ENCODE measurements at places on chromosomes 2 and 18.

DNA sequence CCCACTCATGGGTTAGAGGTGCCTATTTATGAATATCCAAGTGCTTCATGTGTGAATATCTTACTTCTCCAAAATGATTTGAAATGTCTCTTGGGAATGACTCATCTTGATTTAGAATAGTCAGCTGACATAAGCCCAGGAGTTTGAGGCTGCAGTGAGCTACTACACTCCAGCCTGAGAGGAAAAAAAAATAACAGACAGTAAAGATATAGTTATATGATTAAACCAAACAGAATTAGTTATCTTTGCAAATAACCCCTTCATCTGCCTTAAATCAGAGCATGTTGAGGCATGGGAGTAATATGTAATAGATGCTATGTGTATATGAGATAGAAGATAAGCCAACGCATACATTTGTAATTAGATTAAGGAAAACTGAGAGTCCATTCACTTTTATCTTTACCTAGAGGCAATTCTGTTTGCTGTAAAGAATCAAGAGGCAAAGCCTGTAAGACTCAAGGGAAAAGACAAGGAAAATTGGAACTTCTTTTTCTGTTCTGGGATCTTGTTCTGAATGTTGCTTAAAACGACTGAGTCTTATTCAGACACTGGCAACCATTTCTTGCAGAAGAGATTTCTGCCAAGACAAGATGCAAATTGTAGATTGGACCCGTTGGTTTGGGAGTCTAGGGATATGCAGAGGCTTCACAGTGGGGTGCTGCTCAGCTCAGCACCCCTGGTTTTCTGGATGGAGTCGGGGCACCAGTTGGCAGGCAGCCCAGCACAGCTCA is 104.4 kb downstream of the LIPG start:
- no peak for DNase-seq
- peaks cover 29% of the 10 kb centered on the region for H3K27me3 ChIP-seq

GRCh38 chr18:48090021-48090420 is 159.6 kb upstream of the SMAD2 start:
- H3K4me3 ChIP-seq, result no peak overlapping the region
- no peak overlapping the region for H3K27ac ChIP-seq
- peaks cover 6% of the 10 kb centered on the region for H3K27me3 ChIP-seq
- H3K4me1 ChIP-seq, result no peaks in the 10 kb centered on the region
- no peaks in the 10 kb centered on the region for H3K36me3 ChIP-seq

DNA sequence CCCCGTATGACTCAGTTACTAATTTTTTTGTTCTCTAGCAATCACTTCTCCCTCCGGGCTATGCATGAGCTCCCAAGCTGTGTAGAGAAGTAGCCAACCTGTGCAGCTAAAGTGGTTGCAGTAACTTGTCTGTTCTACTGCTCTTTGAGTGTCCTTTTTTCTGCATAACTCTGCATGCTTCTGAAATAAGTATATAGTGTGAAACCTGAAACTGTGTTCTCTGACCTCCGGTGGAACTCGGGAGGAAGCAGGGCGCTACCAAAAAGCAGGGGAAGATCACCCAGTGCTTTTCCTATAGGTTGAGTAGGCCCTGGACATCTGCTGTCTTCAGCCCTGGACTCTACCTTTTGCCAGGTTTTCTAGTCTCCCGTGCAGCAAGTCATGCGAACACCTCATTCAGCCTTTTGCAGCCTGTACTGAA is 47.8 kb downstream of the PHLPP1 start:
- DNase-seq, result no peak
- H3K4me1 ChIP-seq, result peaks cover 6% of the 10 kb centered on the region
- no peak overlapping the region for H3K27ac ChIP-seq
- H3K27me3 ChIP-seq, result no peaks in the 10 kb centered on the region

DNA sequence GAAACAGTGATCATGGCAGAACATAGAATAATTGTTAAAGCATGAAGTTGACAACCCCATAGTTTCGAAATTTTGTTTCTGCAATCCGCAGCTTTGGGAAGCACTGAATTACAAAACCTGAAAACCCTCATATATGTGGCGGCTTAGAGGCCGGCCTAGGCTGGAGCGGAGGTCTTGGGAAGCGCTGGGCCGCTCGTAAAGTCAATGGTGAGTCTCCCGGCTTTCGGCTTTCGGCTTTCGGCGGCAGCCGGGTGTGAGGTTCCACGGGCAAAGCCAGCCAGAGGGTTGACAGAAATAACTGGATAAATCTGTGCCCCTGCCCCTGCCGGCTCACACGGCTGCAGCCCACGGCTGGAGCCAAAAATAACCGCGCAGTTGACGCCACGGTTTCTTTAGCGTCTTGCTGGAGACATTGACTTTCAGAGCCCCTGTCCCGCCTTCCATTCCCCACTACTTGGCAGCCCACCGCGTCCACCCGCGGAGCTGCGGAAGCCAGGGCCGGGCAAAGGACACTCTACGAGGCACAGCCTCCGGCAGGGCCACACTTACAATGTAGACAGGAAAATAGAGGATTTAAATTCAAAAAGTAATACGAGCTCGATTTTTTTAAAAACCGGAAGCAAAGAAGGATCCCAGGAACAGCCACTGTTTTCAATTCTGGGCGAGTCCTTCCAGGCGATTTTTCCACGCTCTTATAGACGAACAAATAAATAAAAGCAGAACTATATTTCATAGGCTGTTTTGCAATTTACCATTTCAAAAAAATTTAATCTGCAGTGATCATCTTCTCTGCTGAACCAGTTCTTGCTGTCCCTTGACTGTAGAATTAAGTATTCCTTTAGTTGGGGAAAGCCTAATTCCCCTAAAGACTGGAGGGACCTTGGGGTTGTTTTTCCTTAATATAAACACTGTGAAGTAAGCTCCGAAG is 28.3 kb upstream of the ATP6V1B1 start:
- no peaks in the 10 kb centered on the region for H3K36me3 ChIP-seq
- peaks cover 1% of the 10 kb centered on the region for H3K4me1 ChIP-seq
- H3K4me3 ChIP-seq, result peak overlapping the region; percentile 52
- peaks cover 95% of the 10 kb centered on the region for H3K27me3 ChIP-seq

DNA sequence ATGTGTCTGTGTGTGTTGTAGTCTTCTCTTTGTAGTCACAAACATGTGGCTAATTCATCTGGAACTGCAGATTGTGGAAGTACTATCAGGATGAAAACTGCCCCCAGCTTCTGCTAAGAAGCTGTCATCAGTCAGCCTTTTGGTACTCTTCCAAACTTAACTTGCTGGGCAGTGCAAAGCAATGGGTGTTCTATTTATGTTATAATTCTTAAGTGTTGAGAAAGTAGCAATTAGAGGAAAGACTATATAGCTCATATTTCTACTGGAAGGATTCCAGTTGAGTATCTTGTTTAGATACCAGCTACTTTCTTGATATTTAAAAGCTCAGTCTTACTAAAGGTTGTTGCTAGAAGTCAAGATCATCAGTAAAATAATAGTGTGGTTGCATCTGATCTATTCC is 52.1 kb downstream of the SLC38A11 start:
- H3K27ac ChIP-seq, result no peak overlapping the region
- no peak for DNase-seq
- no peak overlapping the region for H3K4me3 ChIP-seq
- peaks cover 8% of the 10 kb centered on the region for H3K4me1 ChIP-seq
- no peaks in the 10 kb centered on the region for H3K27me3 ChIP-seq
- peaks cover 6% of the 10 kb centered on the region for H3K36me3 ChIP-seq

DNA sequence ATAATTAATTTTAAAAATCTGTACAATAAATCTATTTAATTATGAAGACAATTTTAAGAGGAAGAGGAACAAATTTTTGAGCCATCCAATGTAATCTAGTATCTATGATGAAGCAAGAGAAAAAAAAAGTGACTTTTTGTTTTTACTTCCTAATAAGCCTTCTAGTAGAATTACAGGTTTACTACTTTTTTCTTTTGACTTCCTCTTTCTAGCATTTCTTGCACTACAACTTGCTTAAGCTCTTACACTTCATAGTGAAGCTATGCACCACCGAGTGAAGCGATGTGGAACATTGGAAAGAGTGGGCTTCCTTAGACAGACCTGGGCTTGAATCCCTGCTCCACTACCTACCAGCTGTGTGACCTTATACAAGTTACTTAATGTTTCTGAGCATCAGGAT is 2.1 kb downstream of the SERPINB2 start:
- no peak overlapping the region for H3K4me3 ChIP-seq
- peaks cover under 1% of the 10 kb centered on the region for H3K4me1 ChIP-seq
- H3K36me3 ChIP-seq, result no peaks in the 10 kb centered on the region
- no peak overlapping the region for H3K27ac ChIP-seq
- DNase-seq, result no peak

GRCh38 chr2:168002021-168002553 is 245.3 kb downstream of the STK39 start:
- no peak overlapping the region for H3K4me3 ChIP-seq
- peaks cover 22% of the 10 kb centered on the region for H3K36me3 ChIP-seq
- H3K4me1 ChIP-seq, result peaks cover 11% of the 10 kb centered on the region
- H3K27ac ChIP-seq, result peak overlapping the region; percentile 29
- DNase-seq, result no peak
- H3K27me3 ChIP-seq, result no peaks in the 10 kb centered on the region

DNA sequence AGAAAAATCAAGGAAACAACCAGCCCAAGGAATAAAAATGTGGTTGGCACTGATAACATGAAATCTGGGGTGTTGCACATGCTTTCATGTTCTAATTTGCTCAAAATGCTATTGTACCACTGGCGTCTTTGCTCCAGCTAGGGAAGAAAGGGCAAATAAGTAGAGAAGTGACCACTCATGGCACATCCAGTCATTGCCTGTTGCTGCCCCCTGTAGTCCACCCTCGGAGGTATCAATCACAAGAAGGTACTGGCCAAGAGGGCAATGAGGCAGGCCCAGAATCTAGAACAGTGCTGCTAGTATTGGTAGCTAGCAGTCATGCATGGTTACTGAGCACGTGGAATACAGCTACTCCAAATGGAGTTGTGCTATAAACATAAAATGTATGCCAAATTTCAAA is 213.4 kb downstream of the CDCA7 start:
- peaks cover 2% of the 10 kb centered on the region for H3K27me3 ChIP-seq
- H3K4me3 ChIP-seq, result no peak overlapping the region
- DNase-seq, result no peak
- H3K4me1 ChIP-seq, result peaks cover 14% of the 10 kb centered on the region

DNA sequence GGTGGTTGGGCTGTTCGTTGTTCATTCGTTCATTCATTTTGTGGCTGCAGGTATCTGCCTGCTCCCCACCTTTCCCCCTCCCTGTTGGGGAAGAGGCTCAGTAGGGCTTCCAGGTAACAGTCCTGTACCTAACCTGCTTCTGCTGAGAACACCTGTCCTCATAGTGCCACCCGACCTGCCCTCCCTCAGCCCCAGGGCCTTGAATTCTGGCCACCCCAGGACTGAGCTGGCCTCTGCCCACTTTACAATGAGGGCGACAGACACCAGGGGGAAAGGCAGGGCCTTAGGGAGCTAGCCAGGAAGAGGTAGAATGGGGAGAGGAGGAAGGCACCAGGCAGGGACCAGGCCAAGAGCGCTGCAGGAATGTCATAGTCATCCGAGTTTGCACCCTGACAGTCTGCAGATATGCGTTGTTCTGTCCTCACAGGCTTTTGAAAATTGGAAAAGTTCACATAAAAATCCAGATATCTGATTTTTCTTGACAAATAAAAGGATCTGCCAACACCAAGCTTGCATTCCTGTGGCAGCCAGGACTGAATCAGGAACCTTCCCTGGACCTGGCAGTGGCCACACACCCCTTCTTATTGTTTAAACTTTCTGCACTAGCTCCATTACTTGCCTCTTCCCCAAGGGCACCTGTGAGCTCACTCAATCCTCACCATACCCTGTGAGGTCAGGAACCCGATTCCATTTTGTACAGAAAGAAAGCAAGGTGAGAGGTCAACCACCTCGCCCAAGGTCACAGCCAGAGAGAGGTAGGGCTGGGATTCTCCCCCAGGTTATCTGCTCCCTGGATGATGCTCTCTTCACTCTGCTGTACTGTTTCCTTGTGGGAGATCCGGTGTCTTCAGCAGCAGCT is 35.3 kb upstream of the MRPL33 start:
- H3K4me1 ChIP-seq, result peaks cover 14% of the 10 kb centered on the region
- H3K4me3 ChIP-seq, result no peak overlapping the region
- peaks cover 12% of the 10 kb centered on the region for H3K27me3 ChIP-seq
- H3K27ac ChIP-seq, result no peak overlapping the region
- H3K36me3 ChIP-seq, result no peaks in the 10 kb centered on the region

GRCh38 chr2:232278534-232278933 is 100.0 kb upstream of the ALPP start:
- H3K4me1 ChIP-seq, result peaks cover 1% of the 10 kb centered on the region
- no peak overlapping the region for H3K4me3 ChIP-seq
- DNase-seq, result no peak

GRCh38 chr18:79862562-79862961 is 64.8 kb downstream of the KCNG2 start:
- H3K27me3 ChIP-seq, result peaks cover 40% of the 10 kb centered on the region
- no peaks in the 10 kb centered on the region for H3K36me3 ChIP-seq
- H3K4me1 ChIP-seq, result no peaks in the 10 kb centered on the region
- H3K4me3 ChIP-seq, result no peak overlapping the region
- no peak overlapping the region for H3K27ac ChIP-seq
- no peak for DNase-seq

GRCh38 chr2:128315829-128316776 is 2.6 kb downstream of the HS6ST1 start:
- H3K36me3 ChIP-seq, result peaks cover 2% of the 10 kb centered on the region
- DNase-seq, result peak; percentile 8
- peak overlapping the region; percentile 93 for H3K4me3 ChIP-seq

DNA sequence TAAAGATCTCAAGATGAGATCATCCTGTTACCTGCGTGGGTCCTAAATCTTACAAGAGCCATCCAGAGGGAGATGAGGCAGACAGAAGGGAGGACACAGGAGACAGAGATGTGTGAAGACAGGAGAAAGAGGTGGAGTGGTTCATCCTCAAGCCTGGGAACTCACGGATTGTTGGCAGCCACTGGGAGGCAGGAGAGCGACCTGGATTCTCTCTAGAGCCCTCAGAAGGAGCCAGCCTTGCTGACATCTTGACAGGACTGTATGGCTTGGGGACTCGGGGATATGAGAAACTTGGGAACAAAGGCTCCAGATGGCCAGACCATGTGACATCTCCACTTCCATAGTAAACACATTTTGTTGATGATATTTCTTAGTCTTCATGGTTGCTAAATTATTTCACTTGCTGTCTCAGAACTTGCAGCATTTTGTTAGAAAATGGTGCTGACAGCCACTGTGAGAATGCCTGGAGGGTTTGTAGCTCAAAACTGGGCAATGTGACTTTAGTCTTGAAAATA is 57.8 kb upstream of the MC2R start:
- no peak for DNase-seq
- no peaks in the 10 kb centered on the region for H3K27me3 ChIP-seq
- H3K4me1 ChIP-seq, result no peaks in the 10 kb centered on the region
- H3K27ac ChIP-seq, result no peak overlapping the region
- H3K36me3 ChIP-seq, result no peaks in the 10 kb centered on the region

- no peaks in the 10 kb centered on the region for H3K36me3 ChIP-seq
- H3K27me3 ChIP-seq, result no peaks in the 10 kb centered on the region
- no peak for DNase-seq
Observed at GRCh38 chr2:217617616-217618022, 385.2 kb downstream of the TNS1 start.

- peak within 1 kb of the TSS; percentile 69 for H3K27ac ChIP-seq
- peak; percentile 42 for DNase-seq
- H3K4me3 ChIP-seq, result peak within 1 kb of the TSS; percentile 77
- H3K36me3 ChIP-seq, result no peaks in the 10 kb centered on the region
Observed at GRCh38 chr18:500632-501405, at the start of gene COLEC12. Gene COLEC12 (minus strand): TSS chr18:500701. CDS start chr18:500514, 187 bp downstream.

Data from progenitor cell of endocrine pancreas (in vitro differentiated cells).